ENCODE measurements at places on chromosomes 1 and 21. TPM values are rescaled to one million over a fixed set of nuclear protein-coding genes. Genes with fewer than 3 reads are reported as not detected.

The RIMS3 gene
- total RNA-seq, result 1.7 TPM

The TMPRSS2 gene
- 5.1 TPM for total RNA-seq

The INAVA gene
- total RNA-seq, result 38.4 TPM

The EPHB2 gene
- 15.1 TPM for total RNA-seq

The RRP1B gene
- total RNA-seq, result 40.1 TPM

The EVA1C gene
- total RNA-seq, result 6.0 TPM

The CYP4A11 gene
- not detected for total RNA-seq

The IL24 gene
- 1.9 TPM for total RNA-seq

The COL18A1 gene
- total RNA-seq, result 72.8 TPM

The USH2A gene
- not detected for total RNA-seq

The CFAP57 gene
- total RNA-seq, result 1.9 TPM

The FCN3 gene
- not detected for total RNA-seq

The TRPM2 gene
- under 0.01 TPM for total RNA-seq

The OR2M3 gene
- total RNA-seq, result not detected

The SLC1A7 gene
- total RNA-seq, result not detected

The PPIAL4G gene
- total RNA-seq, result not detected

The SORT1 gene
- 14.9 TPM for total RNA-seq

The RTCA gene
- 48.0 TPM for total RNA-seq

The B3GALT2 gene
- not detected for total RNA-seq

The CADM3 gene
- not detected for total RNA-seq

The KRTAP12-4 gene
- not detected for total RNA-seq

The IBA57 gene
- 3.9 TPM for total RNA-seq

The XPR1 gene
- total RNA-seq, result 27.5 TPM

The FCER1A gene
- total RNA-seq, result not detected

The TNN gene
- not detected for total RNA-seq

The SLC2A5 gene
- under 0.01 TPM for total RNA-seq

All from tracheal epithelial cell (primary cell).